Astrocyte of the spinal cord (primary cell): ENCODE measurements at places on chromosomes 3 and 15.

DNA sequence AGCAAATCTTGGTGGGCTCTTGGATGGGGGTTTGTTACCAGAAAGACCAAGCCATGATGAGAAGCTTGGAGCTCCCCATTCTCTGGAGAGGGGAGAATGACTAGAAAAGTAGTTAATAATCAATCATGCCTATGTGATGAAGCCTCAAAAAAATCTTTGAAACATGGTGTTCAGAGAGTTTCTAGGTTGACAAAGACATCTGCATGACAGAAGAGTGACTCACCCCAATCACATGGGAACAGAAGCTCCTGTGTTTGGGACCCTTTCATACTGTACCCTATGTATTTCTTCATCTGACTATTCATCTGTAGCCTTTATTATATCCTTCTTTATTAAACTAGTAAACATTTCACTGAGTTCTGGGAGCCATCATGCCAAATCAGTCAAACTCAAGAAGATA lies 87.4 kb downstream of the BCHE start:
- DNase-seq, result no peak

GRCh38 chr3:31959951-31960792 lies 20.9 kb downstream of the OSBPL10 start:
- DNase-seq, result peak; percentile 32

DNA sequence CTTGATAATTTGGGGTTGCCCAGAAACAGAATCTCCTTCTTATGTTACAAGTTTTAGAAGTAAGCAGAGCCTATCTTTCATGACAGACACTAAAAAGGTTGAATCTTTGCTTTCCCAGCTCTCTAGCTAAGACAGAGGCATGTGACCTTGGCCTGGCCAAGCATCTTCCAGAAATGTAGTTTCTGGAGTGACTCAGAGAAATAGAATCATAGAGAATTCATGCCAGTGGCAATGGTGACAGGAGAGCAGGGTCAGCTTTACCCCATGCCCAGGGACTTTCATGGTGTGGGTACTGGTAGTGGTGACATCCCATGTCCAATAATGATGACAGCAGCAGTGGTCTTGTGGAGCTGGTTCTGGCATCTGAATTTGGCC lies 4.0 kb upstream of the PARP6 start:
- no peak for DNase-seq

DNA sequence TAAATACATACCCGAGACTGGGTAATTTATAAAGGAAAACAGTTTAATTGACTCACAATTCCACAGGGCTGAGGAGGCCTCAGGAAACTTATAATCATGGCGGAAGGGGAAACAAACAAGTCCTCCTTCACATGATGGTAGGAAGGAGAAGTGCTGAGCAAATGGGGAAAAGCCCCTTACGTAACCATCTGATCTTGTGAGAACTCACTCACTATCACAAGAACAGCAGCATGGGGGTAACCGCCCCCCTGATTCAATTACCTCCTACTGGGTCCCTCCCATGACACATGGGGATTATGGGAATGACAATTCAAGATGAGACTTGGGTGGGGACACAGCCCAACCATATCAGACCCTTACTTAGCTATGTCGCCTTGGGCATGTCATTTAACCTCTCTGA lies 27.7 kb downstream of the SCG3 start:
- DNase-seq, result no peak

DNA sequence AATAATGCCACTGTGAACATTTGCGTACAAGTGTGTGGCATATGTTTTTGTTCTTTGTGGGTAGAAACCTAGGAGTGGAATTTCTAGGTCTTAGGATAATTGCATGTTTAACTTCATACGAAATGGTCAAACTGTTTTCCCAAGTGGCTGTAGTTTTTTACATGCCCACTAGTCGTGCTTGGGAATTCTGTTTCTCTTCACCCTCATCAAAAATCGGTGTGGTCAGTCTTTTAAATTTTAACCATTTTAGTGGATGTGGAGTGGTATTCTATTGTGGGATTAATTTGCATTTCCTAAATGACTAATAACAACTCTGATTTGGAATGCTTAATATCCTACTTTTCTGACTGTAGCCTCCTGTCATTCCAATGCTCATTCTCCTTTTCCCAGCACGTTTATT lies 27.6 kb downstream of the ZFAND6 start:
- no peak for DNase-seq

DNA sequence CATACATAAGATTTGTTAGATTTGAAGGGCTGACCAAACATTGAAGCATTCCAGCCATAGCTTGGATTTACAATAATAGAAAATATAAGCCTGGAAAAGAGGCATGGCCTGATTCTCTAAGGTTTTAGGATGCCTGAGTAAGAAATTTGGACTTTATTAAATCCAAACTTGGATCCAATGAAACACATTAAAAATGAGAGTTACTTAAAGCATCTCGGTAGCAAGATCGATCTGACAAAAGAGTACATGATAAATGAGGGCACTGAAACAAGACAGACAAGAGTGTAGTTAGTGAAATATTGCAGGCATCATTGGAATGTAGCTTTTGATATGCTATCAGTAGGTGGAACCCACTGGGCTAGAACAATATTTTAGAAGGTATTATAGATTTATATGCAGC lies 855.7 kb upstream of the DPPA4 start:
- DNase-seq, result no peak

- no peak for DNase-seq
Observed at GRCh38 chr15:78353093-78353492, 12.9 kb downstream of the CRABP1 start.

DNA sequence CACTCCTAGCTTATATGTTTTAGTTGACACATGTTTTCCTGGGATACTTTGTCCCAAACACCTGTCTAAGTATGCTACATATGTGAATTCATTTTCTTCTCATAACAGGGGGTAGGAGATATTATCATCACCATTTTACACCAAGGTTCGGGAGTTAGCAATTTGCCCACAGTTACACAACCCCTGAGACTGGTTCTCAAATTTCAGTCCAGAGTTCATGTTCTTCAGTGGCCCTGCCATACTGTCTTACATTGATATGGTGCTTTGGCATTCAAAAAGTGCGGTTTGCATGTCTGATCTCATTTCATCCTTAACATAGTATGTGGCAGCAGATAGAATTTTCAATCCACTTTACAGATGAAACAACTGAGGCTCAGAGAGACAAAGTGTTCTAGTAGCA lies 38.4 kb downstream of the ROBO2 start:
- DNase-seq, result no peak

GRCh38 chr15:40361640-40362039 lies 3.6 kb downstream of the DISP2 start:
- no peak for DNase-seq

- no peak for DNase-seq
Observed at GRCh38 chr3:16816048-16816780, 68.5 kb upstream of the PLCL2 start.

- no peak for DNase-seq
Observed at GRCh38 chr3:14512281-14512941, 27.7 kb downstream of the GRIP2 start.

- no peak for DNase-seq
Observed at GRCh38 chr15:23370578-23370977, 16.0 kb downstream of the GOLGA8S start.

- no peak for DNase-seq
Observed at GRCh38 chr15:77692614-77693013, 59.9 kb upstream of the LINGO1 start.

GRCh38 chr3:137294139-137294538 lies 336.4 kb downstream of the IL20RB start:
- DNase-seq, result no peak

DNA sequence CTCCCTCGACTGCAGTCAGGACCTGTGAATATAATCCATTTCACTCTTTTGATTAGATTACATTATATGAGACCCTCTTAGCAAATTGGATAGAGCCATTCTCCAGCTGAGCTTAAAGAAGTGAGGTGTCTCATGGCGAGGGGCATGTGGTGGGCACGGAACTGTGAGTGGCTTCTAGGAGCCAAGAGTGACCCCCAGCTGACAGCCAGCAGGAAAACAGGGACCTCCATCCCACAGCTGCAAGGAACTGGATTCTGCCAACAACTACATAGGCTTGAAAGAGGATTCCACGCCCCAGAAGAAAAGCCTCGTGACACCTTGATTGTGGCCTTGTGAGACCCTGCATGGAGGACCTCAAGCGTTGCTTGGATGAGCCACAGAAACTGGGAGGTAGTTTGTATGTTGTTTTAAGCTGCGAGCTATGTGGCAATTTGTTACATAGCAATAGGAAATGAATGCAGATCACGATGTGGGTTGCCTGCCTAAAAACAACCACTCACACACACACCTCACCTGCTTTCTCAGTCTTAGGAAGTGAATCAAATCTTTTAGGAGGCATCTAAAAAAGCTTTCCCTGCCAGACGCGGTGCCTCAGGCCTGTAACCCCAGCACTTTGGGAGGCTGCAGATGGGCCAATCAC lies 84.2 kb upstream of the BHLHE40 start:
- no peak for DNase-seq

- peak; percentile 24 for DNase-seq
Observed at GRCh38 chr3:14391033-14391432, 11.4 kb upstream of the SLC6A6 start.

DNA sequence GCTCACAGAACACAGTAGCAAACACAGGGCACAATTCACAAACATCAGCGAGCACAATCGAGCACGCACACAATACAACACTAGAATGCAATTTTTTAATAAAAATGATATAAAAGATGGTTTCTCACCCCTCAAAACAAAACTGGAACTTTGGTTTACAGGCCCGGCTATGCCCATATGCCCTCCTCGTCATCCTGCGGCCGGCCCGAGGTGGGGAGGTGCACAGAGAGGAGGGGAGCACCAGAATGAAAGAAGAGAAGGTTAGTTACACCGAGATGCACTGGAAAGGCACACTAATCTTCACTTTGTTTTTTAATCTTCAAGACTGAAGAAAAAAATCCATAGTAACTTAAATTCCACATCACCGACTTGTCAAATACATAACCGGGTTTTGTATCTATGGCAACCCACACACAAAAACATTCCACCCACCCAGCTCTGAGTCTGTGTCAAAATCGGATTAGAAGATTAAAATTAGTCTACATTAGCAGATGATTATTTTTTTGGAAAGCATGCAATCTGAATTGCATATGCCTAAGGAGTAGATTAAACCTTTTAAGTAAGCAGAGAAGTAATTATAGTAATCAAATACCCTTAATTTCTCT lies 196.7 kb upstream of the WNT5A start:
- DNase-seq, result no peak

DNA sequence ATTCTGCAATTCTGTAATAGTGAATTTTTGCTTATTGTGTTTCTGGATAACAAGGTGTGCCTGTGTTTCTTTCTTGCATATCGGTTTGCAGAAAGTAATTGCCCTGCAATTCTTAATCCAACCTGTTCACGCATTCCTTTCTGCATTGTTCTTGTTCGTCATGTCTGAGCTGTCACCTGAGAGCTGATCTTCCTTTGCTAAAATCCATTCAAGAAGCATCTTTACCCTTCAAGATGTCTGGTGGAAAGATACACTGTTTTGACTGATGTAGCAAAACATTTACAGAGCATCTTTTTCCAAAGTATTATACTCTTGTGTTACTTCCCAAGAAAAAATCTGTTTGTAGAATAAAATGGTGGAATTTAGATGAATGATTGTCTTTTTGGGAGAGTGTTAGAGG lies 159.0 kb upstream of the WNT5A start:
- no peak for DNase-seq

DNA sequence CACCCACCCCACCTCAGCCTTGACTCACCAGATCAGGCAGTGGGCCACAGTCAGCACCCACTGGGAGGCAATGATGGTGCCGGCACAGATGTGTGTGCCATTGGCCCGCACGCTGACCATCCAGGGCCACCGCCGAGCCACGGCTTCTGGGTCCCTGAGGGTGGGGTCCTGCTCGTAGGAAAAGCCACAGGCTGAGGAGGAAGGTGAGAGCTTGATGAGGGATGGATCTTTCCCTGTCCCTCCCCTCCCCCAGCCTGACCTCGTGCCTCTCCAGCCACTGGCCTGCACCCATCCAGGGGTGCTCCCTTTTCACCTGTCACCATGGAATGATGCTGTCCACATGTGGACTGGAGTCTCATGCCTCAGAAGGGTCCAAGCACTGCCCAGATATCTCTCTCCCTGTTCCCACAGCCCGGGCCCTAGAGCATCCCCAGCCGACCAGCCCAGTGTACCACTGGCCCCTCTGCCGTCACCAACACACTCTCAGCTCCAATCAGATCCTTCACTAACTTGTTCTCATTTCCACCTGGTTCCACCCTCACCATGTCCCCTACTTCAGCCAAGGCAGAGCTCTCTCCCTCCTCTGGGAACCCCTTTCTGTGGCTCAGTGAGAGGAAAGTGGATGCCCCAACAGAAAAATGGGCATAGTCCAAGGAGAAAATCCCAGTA lies 2.0 kb downstream of the PRSS50 start:
- DNase-seq, result no peak

- peak; percentile 6 for DNase-seq
Observed at GRCh38 chr3:66196633-66197032, 24.2 kb upstream of the SLC25A26 start.

- DNase-seq, result no peak
Observed at GRCh38 chr3:13003608-13004007, 69.6 kb downstream of the IQSEC1 start.

GRCh38 chr15:52870015-52870414 lies 79.9 kb upstream of the ONECUT1 start:
- DNase-seq, result no peak

- DNase-seq, result no peak
Observed at GRCh38 chr15:99029341-99030144, 22.0 kb upstream of the PGPEP1L start.
